WTC11 (cell line): ENCODE measurements at places on chromosomes 6 and 20.

GRCh38 chr6:149095842-149096241, 221.7 kb upstream of the TAB2 start:
- DNase-seq, result no peak

DNA sequence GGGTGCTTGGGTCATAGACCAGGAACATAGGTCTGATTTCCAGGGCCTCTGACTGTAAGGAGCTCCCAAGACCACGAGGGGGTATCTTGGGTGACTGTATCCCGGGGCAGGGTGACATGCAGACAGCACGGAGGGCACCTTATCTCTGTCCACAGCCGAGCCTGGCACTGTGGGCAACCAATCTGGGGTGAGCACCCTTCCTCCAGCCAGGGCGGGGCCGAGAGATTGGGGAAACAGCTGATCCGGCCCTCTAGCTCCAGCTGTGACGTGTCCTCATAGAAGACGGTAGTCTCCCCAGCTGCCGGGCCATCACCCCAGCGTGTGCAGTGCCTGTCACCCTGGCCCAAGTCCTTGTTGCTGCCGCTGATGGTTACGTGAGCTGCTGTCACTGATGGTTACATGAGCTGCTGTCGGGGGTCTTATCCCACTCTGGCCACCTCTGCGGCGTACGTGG, 139.6 kb upstream of the RNF24 start:
- no peak for DNase-seq

- peak; percentile 86 for DNase-seq
Observed at GRCh38 chr6:26224940-26225847, 138.0 kb downstream of the HFE start.

DNA sequence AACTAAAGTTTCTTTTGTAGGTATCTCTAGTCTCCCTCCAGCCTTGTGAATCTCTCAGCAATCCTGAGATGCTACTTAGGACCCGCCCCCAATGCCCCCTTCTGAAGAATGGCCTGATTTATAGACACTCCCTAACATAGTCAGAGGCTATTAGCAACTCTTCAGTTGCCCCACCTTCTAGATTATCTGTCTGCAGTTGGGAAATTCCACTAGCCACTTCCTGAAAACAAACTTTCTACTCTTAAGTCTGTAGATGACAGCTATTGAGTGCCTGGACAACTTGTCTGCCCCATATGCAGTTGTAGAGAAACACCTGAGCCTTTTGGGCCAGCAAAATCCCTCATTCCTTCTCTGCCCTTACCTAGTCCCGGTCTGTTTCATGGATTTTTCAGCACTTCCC, 188.2 kb upstream of the PREP start:
- no peak for DNase-seq

DNA sequence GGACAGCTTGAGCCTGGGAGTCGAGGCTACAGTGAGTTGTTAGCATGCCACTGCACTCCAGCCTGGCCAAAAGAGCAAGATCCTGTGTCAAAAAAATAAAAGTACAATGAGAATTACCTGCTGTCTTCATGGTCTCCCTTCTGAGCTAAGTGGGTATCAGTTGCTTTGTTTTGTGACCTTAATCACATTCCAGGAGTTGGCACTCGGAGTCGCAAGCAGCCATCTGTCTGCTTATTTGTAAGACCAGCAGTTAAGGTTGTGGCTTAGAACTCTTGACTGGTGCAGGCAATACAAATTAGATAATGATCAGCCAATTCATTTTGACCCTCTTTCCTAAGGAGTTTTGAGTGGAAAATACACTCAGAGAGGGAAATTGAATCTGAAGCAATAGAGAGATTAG, 114.0 kb downstream of the MYO6 start:
- DNase-seq, result no peak

DNA sequence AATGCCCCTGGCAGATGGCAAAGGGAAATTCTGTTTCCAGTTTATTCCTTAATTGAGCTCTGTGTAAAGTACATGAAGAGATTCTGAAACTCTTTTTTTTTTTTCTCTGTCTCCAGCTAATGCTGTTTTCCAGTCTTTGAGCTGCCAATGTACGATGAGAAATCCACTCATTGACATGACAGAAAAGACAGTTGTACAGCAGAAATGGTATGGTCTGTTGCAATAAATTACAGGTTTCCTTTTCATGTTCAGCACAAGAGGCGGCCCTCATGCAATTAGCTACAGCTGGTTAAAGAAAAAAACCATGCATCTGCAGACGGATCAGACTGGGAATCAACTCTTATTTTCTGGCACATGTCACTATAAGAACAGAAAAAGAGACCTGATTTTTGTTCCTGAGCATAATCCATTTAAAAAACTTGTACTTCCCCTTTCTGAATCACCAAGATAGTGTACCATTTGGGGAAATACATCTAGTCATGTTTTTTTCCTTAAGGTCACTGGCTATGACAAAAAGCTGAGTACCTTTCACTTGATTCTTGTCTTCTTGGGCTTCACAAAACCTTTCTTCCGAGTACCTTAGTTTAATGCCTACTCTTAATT, 289.8 kb upstream of the PREP start:
- DNase-seq, result no peak

DNA sequence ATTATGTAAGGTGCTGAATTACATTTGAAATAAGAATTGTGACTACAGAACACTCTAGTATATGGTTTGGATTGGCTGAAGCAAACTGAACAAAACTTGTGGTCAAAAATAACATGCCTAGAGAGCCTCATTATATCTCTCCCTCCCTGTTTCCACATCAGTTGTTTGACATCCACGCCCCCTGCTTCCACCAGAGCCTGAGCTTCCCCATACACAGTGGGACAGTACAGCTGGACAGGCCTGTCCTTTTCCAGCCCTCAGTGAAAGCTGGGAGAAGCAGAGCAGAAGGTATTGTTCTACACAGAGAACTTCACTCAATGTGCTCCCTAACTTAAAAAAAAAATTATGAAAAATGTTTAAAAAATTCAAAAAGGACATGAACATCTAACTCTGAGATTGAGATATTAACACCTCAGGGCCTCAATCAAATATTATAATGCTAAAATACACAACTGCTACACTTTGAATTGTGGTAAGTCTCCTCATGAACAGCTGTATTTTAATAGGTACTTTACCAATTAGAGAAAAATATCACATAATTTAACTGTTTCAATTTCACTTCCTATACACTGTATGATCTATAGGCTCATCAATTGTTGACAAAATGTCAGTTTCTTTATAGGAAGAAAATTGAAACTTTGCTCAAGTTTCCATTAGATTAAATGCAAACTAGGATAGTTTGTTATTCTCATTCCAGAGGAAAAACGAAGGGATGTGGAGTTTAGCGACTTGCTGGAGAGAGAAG, 44.9 kb upstream of the SCML4 start:
- DNase-seq, result no peak

- no peak for DNase-seq
Observed at GRCh38 chr6:33905071-33905609, 101.3 kb upstream of the MLN start.

DNA sequence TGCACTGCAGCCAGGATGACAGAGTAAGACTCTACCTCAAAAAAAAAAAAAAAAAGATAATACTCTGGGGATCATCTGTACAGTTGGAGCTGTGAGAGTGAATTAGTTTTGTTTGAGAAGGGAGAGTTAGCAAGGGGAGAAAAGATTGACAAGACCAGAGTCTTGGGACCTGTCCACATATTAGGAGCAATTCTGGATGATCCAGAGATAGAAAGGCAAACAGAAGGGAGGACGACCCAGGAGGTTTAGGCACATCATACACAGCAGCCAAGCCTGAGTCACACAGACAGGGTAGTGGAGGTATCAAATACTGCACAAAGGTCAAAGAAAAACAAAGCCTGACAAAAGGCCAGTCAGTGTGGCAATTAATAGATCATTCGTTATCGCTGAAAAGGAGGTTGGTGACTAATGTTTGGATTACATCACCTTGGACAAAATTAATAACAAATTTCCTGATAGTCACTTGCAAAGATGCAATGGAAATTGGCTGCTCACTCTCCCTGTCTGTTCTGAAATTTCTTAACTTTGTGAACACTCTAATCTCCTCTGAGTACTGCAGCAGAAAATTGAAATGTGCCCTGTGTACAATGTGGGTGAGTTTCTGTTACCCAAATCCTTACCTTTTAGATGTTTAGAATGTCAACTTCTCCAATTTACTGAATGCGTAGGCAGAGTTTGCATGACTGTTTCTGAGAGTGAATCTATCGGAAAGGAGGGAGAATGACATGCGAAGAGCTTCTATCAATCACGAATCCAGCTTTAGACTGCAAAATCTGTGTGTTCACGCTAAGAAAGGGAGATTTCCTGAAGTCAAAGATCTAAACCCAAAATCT, 105.4 kb downstream of the TSHZ2 start:
- DNase-seq, result no peak

DNA sequence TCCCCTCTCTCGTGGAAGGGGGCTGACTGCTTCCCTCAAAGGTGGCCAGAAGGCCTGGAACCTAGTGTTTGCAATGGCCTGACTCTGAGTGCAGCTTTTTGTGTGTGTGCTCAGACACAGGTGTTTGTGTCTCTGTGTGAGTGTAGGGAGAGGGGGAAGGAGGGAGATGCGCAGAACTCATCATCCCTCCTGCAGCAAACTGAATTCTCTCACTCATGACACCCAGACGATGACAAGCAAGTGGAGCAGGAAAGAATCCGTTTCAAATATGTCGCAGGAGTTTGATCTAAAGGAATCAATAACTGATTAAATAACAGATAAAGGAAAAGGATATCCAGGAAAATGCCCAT, 101.4 kb downstream of the TNFAIP3 start:
- DNase-seq, result no peak

- DNase-seq, result no peak
Observed at GRCh38 chr6:1659816-1660215, 50.1 kb downstream of the FOXC1 start.

DNA sequence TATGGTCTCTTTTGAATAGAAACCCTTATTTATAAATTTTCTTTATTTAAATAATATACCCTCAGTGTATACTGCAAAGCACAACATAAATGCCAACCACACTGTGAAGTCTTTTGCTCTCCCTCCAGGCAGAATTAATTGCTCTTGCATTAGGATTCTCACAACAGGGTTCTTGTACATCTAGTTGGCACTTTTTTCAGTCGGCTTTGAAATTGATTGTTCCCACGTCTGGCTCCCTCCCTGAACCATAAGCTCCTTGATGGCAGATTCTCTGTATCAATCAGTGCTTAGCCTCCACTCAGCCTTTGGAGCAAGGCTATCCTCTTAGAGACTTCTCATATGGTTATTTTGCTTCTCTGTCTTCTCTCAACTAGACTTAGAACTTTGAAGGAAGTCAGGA, 288.0 kb upstream of the POU3F2 start:
- DNase-seq, result no peak

- no peak for DNase-seq
Observed at GRCh38 chr6:74409447-74409846, 713.4 kb downstream of the CD109 start.

DNA sequence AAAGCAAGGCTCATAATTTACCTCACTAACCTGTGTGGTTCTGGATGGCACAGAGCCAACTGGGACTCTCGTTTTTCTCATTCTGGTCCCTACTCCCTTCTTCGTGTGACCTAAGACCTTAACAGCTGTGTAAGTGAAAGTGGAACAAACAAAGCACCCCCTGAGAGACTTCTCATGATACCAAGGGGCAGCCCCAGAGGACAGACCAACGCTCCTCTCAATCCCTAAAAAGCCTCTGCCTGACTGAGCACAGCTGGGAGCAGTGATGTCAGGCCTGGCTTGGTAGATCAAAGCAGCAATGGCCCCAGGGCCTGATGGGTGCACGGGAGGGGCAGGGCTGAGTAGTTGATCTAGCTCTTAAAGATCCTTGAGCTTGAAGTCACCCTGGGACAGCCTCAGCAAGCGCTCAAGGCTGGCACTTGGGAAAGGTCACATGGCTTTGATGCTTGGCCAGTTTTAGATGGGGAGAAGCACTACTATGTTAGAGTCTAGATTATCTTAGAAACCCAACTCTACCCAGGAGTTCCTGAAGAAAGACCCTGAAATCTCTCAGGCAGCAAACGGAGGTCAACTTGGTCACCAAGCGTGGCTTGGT, 16.2 kb upstream of the TGM2 start:
- DNase-seq, result no peak

GRCh38 chr6:30260036-30260504, 46.9 kb upstream of the TRIM26 start:
- DNase-seq, result peak; percentile 21

DNA sequence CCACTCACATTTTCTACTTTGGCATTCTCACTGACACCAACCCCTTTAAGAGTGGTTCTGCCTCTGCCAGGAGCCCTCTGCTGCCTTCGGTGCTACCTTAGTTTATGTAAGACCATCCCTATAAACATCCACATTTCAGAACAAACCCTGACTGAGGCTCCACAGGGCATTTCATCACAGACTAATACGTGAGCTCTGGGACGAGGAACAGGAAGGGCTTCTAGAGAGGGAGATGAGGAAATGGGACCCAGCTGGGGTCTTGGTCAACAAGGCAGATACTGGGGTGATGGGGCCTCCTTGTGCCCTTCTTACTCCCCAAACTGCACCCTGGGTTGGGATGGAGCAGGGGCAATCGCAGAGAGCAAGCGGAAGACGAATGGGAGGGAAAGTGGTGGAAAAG, 86.5 kb upstream of the FYN start:
- no peak for DNase-seq

GRCh38 chr6:15326067-15326614, 80.3 kb downstream of the JARID2 start:
- DNase-seq, result no peak

GRCh38 chr6:90294989-90295853, 1.4 kb downstream of the BACH2 start:
- peak; percentile 35 for DNase-seq

DNA sequence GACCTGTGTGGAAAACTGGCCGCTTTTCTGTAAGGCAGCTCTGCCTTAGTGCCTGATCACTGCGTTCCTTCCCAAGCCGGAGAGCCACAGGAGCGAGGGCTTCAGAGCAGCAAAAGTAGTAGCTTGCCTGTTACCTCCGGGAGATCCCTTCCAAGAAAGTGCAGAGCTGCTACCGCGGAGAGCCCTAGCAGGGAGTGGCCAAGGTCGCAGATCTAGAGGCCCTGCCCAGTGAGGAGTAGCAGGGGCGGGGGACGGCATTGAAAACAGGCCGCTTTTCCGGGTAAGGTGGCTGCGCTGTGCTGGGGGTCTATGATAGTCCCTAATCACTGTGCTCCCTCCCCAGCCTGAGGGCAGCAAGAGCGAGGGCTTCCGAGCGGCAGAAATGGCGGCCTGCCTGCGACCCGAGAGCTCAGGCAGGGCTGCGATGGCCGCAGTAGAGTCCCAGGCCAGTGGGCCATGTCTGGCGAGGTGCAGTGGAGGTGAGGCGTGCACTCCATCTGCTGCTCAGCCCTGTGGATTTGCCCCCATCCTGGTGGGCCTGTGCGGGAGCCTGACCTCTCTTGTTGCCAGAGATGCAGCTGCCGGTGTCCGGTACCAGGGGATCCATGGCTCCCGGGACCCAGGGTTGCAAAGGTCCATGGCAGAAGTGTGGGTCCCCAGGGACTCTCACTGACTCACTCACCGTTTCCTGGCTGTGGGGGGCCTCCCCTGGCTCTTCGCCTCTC, 67.3 kb downstream of the KLHL32 start:
- no peak for DNase-seq
